Smooth muscle cell of the brain vasculature (primary cell): ENCODE measurements at places on chromosomes 4 and X.

DNA sequence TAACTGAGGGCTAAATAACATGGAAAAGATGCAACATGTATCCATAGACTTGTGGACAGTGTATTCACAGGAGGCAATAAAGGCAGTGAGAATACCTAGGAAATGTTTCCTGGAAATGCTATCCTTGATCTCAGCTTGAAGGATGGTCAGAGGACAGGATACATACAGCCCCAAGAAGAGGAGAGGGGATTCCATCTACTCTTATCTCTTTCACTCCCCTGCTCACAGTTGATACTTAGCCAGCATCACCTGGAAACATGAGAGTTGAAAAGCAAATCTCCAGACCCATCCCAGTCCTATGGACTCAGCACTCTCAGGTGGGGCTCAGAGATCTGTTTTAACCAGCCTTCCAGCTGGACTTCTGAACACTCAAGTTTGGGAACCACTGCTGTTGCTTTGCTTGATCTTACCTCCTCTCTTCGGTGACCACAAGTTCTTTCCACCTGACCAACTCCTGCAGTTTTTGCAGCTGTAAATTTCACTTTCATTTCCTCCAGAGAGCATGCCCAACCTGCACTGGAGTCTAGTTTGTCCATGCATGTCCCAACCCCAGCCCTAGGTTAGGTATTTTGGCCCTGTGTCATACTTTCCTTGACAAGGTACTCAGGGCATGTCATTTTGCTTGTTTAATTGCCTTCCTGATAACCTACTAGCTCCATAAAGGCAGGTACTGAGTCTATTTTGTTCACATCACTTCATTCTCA, 10.4 kb downstream of the RELL1 start:
- no peak for DNase-seq

DNA sequence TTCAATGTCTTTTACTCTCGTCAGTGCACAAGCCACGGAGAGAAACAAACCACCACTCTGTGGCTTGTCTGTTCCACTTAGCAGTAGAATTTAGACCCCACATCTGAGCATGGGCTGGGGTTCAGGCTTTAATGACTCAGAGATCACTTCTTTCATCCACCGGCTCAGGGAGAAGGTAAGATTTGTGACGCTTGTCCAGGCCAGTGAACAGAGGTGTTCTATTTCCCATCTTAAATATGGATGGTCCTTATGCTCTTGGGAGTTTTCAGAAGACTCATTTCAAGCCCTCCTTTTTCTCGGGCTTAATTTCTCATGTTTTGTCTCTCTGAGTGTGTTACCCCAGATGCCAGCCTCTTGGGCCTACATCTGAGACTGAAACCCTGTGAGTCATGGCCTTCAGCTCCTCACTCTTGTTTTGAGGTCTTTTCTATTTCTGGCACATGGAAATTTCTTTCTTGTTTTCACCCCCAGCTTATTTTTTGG, 127.4 kb upstream of the SFRP2 start:
- DNase-seq, result no peak

- no peak for DNase-seq
Measured at GRCh38 chr4:76061982-76062381, 12.5 kb upstream of the ART3 start.

GRCh38 chrX:69178592-69178991, 13.3 kb upstream of the PJA1 start:
- DNase-seq, result no peak

GRCh38 chr4:82786828-82787227, 11.8 kb downstream of the SCD5 start:
- DNase-seq, result no peak

DNA sequence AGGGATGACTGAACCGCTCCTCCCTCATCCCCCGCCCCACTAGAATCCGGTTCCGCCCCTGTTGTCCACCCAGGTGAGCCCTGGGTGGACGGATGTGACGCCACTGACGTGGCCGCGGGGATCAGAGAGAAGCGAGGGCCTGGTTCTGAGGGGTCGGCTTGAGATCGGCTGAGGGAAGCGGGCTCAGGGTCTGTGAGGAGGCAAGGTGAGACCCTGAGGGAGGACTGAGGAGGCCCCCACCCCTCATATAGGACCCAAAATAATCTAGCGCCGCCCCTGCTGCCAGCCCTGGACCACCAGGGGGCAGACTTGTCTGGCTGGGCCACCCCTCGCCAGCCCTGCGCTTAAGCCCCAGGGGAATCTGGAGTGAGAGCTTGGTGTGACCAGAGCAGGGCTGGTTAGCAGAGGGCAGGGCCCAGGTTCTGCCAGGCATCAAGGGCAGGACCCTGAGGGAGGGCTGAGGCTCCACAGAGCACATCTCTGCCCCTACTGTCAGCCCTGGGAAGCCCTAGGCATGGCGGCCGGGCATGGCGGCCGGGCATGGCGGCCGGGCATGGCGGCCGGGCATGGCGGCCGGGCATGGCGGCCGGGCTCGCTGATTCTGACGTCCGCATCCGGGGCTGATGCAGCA, at the start of gene MAGEA8:
Gene MAGEA8, plus strand, starts transcription at position 103 of the 631 bp plus-strand sequence. CDS start 3,090 bp downstream, outside the sequence.
- no peak for DNase-seq

GRCh38 chr4:152937336-152938236, 1.5 kb downstream of the FHDC1 start:
- DNase-seq, result no peak

DNA sequence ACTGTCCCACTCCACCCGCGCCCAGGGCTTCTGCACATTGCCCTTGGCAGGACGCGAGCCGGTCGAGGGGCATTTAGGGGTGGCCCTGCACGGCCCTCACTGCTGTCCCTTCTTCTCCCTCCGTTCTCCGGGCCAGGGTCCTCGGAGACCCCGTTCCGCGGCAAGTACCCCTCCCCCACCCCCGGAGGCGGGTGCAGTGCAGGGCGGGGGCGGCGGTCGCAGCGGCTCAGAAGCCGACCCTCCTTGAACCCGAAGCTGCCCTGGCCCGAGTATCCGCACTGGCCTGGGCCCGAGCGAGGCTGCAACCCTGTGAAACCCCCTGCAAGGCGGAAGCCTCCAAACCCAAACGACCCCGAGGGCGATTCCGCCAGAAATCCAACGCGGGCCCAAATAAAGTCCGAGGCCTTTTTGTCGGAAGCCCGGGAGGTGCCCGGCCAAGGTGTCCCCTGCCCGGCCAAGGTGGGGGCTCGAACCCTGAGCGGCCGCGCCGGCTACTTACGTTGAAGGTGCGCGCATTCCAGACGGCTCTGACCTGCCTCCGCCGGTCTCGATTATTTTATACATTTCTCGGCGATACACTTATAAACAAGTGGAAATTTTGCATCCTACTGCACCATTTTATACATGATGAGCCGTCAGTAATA, 53.1 kb upstream of the TMEM33 start:
- no peak for DNase-seq

DNA sequence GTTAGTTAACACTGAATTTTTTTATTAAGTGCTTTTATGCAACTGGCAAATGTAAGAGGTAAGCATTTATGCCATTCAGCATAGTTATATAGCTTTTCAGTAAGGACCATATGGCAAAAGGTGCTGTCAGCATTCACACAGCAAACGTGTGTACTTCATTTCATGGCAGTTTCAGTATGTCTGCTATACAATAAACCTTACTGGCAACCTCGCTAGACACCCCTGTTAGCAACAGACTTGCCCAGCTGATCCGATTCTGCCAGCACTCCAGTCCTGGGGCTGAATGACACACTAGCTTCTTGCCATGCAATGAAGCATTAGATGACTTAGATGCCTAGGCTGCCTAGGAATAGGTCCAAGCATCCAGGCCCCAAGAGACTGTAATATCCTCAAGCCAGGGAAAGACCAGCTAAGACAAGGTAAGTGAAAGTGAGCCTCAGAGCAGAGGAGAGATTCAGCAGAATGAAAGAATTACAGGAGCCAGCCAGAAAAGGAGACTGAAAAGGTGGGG, 47.3 kb upstream of the DOCK11 start:
- no peak for DNase-seq

GRCh38 chr4:123631786-123632692, 235.4 kb downstream of the SPRY1 start:
- no peak for DNase-seq

DNA sequence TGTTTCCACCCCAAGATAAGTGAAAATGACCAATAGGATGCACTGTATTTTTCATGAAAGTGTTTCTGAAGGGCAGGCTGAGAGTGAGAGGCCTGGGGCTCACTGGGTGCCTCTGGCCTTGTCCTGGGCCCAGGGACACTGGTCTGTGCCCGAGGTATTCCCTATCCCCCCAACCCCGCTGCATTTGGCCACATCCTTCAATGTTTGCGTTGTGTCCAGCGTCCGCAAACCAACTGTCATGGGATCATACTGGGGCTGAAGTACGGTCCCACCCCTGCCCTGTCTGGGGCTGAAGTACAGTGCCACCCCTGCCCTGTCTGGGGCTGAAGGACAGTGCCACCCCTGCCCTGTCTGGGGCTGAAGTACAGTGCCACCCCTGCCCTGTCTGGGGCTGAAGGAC, 22.0 kb upstream of the MSANTD1 start:
- no peak for DNase-seq

DNA sequence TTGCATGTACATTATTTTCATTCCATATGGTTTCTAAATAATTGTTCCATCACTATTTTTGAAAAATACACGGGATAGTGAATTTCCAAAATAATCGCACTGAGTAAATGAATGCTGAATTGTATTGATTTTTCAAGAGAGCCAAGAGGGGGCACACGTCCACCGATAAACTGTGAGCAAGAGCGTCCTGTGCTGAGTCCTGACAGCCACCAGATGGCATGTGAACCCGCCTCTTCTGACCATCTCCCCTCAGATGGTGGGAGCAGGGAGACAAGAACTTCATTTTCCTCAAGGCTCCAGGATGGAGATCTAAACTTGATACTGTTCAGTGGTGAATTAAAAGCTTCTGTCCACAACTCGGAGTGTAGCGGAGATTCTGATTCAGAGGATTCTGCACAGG, 30.6 kb upstream of the IL9R start:
- DNase-seq, result no peak

GRCh38 chrX:17038681-17039161, 92.3 kb downstream of the REPS2 start:
- DNase-seq, result no peak

- no peak for DNase-seq
Measured at GRCh38 chrX:108361316-108361715, 76.9 kb downstream of the COL4A6 start.

- no peak for DNase-seq
Measured at GRCh38 chr4:153204728-153205648, 745 bp downstream of the TRIM2 start.

- DNase-seq, result no peak
Measured at GRCh38 chr4:15769202-15769601, 8.9 kb upstream of the CD38 start.

DNA sequence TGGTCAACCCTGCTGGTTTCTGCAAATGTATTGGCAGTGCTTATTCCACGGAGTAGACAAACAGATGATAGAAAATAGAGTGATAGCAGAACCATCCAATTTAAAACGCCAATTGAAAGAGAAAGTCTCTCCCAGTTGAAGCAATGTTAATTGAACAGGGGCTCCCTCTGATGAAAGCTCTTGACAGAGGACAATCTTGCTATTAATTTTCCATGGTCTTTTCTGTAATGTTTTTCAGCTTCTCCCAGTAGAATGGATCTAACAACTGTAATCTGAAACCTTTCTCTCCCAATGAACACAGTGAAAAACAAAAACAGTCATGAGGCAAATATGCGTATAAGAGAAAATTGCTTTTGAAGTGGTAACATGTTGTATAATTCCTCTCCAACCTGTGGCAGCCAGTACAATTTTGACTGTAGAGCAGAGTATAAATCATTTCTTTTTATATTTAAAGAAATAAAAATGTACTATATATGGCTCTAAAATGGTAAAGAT, 225.1 kb upstream of the GALNTL6 start:
- DNase-seq, result no peak

GRCh38 chr4:124953061-124953460, 240.5 kb upstream of the ANKRD50 start:
- no peak for DNase-seq

DNA sequence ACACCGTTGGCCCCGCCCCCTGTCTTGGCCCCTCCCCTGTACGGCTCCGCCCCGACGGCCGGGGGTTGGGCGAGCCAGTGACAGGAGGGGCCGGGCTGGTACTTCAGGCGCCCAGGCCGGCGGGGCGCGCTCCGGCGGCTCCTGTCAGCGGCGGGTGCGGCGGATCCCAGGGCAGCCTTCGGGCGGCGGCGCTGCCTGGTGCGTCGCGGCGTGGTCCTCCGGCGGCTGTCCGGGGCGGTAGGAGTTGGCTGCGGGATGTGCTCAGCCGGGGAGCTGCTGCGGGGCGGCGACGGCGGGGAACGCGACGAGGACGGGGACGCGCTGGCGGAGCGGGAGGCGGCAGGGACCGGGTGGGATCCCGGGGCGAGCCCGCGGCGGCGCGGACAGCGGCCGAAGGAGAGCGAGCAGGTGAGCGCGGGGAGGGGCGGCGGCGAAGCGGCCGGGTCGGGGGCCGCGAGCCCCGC, at the start of gene FAM241A:
Gene FAM241A, plus strand, starts transcription at position 129 of the 464 bp plus-strand sequence. Its CDS starts 127 bp downstream, at position 256.
- no peak for DNase-seq

- no peak for DNase-seq
Measured at GRCh38 chr4:164212714-164213113, 541.2 kb upstream of the SMIM31 start.

- DNase-seq, result no peak
Measured at GRCh38 chr4:108092288-108092687, 76.4 kb downstream of the LEF1 start.

DNA sequence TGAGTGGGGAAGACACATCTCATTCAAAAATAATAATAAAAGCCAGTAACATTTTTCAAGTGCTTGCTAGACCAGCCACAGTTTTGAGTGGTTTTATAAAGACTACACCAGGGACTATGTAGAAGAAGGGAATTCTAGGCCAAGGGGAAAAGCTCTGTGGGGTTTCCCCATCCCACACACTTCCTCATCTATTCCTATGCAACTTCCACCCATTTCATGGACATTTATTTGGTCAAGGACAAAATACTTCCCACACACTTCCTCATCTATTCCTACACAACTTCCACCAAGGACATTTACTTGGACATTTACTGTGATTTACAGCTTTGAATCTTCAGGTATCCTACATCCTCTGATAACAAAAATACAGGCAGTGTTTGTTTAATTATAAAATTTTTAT, 86.5 kb upstream of the KLF3 start:
- DNase-seq, result no peak

DNA sequence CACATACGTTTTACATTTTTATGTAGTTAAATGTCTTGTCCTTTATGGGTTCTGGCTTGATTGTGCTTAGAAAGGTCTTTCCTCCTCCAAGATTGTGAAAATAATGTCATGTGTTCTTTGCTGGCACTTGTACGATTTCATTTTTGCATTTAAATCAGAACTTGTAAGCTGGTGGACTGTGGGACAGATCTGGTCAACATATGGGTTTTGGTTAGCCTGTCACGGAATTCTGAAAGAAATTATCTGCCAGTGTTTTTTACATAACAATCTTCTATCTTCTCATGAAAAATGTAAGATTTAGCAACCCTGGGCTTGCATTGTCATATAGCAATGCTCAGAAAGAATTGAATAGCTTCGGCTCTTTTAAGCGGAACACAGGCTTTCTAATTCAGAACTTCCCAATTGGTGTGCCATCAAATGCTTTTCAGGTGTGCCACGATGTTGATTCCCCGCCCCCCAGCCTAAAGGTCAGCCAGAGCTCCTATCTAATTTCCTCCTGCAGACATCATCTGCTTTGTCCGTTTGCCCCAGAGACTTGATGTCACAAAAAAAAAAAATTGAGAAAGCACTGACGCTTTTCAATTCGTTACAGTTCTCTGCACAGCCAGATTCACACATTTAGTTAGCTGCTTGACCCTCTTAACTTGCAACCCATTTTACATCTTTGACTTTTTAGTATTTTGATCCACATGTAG, 16.2 kb downstream of the AFF1 start:
- DNase-seq, result no peak
